ENCODE measurements at places on chromosomes 1 and 21.
A peak's percentile ranks its signal among the peaks of the same experiment; 100 is the strongest.

GRCh38 chr1:163820766-163821165, 499.0 kb downstream of the NUF2 start:
- no peaks in the 10 kb centered on the region for H3K27me3 ChIP-seq

DNA sequence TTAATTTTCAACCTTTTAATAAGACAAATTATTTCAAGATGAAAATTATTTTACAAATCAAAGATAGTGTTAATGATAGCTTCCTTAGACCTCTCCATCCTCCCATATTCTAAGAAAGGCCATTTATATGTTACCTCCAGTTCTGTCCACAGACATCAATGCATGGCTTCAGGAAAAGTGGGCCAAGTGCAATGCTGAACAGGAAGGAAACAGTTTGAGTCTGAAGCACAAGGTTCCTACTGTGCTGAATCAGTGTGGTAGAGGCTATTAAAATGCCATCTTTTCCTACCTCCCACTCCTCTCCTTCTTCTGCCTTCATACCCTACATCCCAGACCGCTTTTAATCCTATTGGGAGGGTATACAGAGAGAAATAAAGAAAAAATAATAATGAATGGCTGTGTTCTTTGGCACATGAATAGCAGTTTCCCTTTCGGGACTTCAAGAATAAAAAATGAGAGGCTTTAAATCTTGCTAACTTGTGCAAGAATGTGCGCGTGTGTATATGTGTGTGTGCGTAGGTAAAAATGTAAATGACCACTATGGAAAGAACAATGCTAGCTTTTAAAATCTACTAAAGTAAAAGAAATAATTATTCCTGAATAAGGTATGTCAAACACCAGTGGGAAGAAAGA, 62.6 kb upstream of the C1orf105 start:
- H3K27ac ChIP-seq, result peak overlapping the region; percentile 72
- H3K27me3 ChIP-seq, result no peaks in the 10 kb centered on the region
- DNase-seq, result no peak
- no peak overlapping the region for H3K4me3 ChIP-seq
- no peaks in the 10 kb centered on the region for H3K36me3 ChIP-seq

- no peaks in the 10 kb centered on the region for H3K36me3 ChIP-seq
- H3K27ac ChIP-seq, result no peak overlapping the region
- H3K27me3 ChIP-seq, result peaks cover 7% of the 10 kb centered on the region
- no peak for DNase-seq
- no peak overlapping the region for H3K4me3 ChIP-seq
These were observed 56.2 kb downstream of the TAS1R2 start for GRCh38 chr1:18803151-18803791.

DNA sequence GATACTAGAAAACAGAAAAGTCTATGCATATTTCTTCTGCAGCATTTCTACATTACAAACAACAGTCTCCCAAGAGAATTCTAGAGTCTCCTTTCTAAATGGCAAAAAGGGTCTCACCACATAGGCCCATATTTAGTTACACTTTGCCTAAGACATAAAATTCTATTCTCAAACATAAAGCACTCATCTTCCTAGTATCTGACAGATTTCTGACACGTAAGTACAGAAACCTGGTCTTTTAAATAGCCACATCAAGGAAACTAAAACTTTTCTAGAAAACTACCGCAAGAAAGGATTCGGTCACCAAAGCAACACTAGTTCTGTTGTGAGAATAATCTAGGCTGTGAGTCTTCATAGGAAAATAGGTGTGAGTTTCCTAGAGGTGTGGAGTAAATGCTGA, 33.6 kb upstream of the CTSK start:
- H3K36me3 ChIP-seq, result peaks cover 4% of the 10 kb centered on the region
- no peak overlapping the region for H3K4me3 ChIP-seq
- no peaks in the 10 kb centered on the region for H3K27me3 ChIP-seq
- peaks cover 15% of the 10 kb centered on the region for H3K4me1 ChIP-seq

DNA sequence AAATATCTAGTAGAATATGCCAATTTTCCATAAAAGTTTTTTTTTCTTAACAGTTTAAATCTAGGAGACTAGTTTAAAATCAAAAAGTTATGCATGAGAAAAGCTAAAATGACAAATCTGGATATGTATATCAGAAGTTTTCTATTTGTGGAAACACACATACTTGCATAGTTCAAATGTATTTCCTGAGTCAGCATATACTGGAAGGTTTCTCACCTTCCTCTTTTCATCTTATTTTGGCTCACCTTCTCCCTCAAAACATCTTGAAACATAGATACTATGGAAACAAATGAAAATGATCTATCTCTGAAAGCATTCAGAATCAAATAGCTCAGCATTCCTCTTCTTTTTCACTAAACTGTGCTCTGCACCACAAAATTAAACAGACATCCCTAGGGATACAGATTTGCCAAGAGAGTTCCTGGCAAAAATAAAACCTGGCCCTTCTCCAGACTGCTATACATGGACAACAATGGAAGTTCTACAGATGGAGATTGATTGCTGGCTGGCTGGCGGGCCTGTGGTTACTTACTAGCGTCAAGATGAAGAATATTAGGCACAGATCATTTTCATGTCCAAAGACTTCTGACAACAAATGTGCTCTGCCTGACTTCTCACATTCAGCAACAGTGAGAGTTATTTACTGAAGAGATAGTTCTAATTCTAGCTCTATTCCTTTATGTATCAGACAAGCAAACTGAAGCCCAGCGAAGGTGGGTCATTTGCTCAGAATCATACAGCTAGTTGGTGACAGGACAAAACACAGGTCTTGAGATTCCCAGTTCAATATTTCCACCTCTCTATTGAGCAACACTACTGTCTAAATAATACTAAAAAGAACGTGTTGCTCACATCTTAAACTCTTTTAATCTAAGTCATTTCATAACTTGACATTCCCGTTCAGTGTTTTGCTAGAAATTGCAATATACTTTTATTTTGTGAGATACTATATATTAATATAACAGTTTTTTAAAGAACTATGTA, 26.6 kb downstream of the DIPK1A start:
- no peaks in the 10 kb centered on the region for H3K36me3 ChIP-seq
- H3K4me1 ChIP-seq, result peaks cover 12% of the 10 kb centered on the region
- no peak overlapping the region for H3K27ac ChIP-seq

GRCh38 chr1:212611000-212611948, 2.7 kb downstream of the ATF3 start:
- peaks cover 50% of the 10 kb centered on the region for H3K4me1 ChIP-seq
- peaks cover 5% of the 10 kb centered on the region for H3K27me3 ChIP-seq
- H3K27ac ChIP-seq, result no peak overlapping the region
- no peak overlapping the region for H3K4me3 ChIP-seq
- no peaks in the 10 kb centered on the region for H3K36me3 ChIP-seq
- DNase-seq, result no peak

GRCh38 chr1:82269431-82269830, 468.7 kb downstream of the ADGRL2 start:
- H3K36me3 ChIP-seq, result no peaks in the 10 kb centered on the region
- DNase-seq, result no peak
- H3K27ac ChIP-seq, result no peak overlapping the region
- no peak overlapping the region for H3K4me3 ChIP-seq
- H3K4me1 ChIP-seq, result no peaks in the 10 kb centered on the region

- no peak for DNase-seq
- no peak overlapping the region for H3K4me3 ChIP-seq
- no peaks in the 10 kb centered on the region for H3K27me3 ChIP-seq
- no peak overlapping the region for H3K27ac ChIP-seq
These were observed 24.3 kb upstream of the CITED4 start for GRCh38 chr1:40886318-40887011.

DNA sequence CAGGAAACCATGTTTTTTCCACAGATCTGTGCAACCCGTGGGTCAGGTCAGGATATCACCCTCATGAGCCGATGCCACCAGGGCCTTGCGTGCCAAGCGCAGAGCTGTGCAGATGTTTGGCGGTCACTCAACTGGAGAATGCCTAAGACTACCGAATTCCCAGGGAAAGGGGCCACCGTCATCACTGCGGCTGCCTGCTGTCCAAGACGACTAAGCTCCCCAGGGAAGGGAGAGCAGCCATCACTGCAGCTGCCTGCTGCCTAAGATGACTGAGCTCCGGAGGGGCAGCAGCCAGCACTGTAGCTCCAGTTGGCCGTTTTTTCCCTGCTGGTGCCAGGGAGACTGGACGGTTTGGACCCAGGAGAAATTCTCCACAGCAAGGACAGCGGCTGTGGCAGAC, 31.1 kb downstream of the AKT3 start:
- no peaks in the 10 kb centered on the region for H3K4me1 ChIP-seq
- H3K36me3 ChIP-seq, result no peaks in the 10 kb centered on the region
- no peak for DNase-seq

DNA sequence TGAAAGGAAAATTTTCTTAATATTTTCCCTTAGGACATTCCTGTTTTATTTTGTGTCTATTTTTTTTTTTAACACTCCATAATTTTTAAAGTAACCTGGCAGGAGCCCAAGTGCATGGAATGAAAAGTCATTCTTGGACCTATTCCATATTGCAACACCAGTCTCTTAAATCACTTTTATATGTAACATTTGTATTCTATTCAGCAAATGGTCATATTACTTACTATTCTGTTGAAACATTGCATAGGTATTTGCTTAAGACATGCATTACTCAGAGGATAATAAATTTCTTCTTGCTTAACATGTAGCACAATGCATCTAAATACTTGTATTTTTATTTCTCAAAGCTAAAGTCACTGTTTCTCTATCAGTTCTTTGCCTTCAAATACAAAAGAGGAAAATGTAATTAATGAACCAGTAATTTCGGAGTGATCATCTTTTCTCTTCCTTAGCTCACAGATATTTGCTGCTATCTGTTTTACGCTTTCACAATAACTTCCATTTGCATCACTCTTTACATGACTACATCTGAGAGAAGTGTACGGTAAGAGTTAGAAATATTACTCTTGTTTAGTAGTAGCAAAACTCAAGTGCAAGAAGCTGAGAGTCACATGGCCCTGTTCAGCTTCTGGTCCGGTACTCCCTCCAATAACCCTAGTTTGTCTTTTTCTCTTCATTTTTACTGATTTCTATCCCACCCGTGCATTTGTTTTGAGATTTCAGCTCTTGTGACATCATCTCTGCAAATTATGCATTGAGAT, 394.8 kb downstream of the USP25 start:
- no peaks in the 10 kb centered on the region for H3K27me3 ChIP-seq
- peak; percentile 43 for DNase-seq
- peak overlapping the region; percentile 20 for H3K27ac ChIP-seq
- H3K36me3 ChIP-seq, result no peaks in the 10 kb centered on the region
- no peak overlapping the region for H3K4me3 ChIP-seq

- H3K36me3 ChIP-seq, result no peaks in the 10 kb centered on the region
- H3K27ac ChIP-seq, result no peak overlapping the region
- H3K27me3 ChIP-seq, result no peaks in the 10 kb centered on the region
- no peak overlapping the region for H3K4me3 ChIP-seq
These were observed 140.4 kb downstream of the ZNF326 start for GRCh38 chr1:90135286-90135685.

DNA sequence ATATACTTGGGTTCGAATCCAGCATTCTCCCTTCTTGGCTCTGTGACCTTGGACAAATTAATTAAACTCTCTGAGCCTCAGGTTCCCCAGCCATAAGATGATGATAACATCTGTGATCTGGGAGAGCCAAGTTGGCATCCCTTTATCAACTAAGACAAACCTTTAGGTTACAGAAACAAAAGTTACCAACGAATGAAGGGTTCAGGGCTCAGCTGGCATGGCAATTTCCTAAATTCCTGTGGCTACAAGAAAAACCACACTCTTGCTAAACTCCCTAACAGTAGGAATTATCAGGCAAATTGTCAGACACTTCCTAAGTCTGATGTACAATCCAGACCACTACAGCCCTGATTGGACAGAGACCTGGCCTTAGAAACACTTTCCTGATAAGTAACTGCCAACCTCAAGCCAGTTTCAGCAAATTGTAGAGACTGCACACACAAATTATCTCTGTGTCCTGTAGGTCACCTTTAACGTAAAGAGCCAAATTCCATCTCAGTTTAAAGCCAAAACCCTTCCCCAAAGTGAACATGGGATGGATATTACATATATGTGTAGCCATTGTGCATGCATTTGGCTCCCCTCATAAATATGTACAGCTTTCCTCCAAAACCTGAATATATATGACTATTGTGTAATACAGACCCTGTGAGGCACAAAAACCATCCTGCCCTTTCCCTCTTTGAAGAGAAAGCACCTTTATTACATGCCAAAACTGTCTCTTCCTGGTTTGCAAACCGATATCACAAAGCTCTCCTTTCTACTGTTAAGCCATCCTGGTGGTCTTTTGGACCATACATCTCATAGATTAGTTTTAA, 39.5 kb upstream of the EDARADD start:
- H3K4me1 ChIP-seq, result no peaks in the 10 kb centered on the region
- no peak overlapping the region for H3K4me3 ChIP-seq
- no peaks in the 10 kb centered on the region for H3K36me3 ChIP-seq
- no peak for DNase-seq
- no peaks in the 10 kb centered on the region for H3K27me3 ChIP-seq

- no peak overlapping the region for H3K27ac ChIP-seq
- no peaks in the 10 kb centered on the region for H3K4me1 ChIP-seq
- H3K36me3 ChIP-seq, result no peaks in the 10 kb centered on the region
- H3K27me3 ChIP-seq, result no peaks in the 10 kb centered on the region
These were observed 86.1 kb upstream of the S1PR1 start for GRCh38 chr1:101150670-101151069.

DNA sequence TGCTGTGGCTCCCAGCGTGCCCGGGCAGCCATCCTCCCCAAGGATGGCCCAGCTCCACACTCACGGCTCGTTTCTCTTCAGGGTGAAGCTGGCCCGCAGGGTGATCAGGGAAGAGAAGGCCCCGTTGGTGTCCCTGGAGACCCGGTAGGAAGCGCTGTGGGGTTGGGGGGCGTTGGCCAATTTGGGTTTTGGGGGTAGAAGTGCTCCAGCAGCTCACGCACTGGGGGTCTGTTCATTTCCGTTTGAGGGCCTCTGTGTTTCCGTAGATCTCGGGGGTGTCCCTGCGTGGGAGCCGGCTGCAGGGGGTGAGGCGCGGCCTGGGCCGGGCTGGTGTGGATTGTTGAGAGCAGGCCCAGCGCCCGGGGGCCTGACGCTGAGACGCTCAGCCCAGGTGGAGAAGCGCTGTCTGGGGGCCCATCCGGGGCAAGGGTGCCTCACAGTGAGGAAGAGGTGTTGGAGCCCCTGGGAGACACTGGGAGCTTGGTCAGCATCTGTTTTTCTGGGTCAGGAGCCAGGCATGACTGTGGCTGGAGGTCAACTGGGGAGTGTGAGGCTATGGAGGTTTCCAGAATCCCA, 12.6 kb downstream of the COL6A1 start:
- H3K4me1 ChIP-seq, result no peaks in the 10 kb centered on the region
- no peaks in the 10 kb centered on the region for H3K27me3 ChIP-seq
- H3K4me3 ChIP-seq, result no peak overlapping the region
- no peak for DNase-seq
- H3K27ac ChIP-seq, result peak overlapping the region; percentile 68

- peaks cover 36% of the 10 kb centered on the region for H3K4me1 ChIP-seq
- no peak for DNase-seq
- peak overlapping the region; percentile 74 for H3K27ac ChIP-seq
- H3K36me3 ChIP-seq, result no peaks in the 10 kb centered on the region
These were observed 38.0 kb downstream of the NFIA start for GRCh38 chr1:61120246-61120840.
